ENCODE measurements at places on chromosomes 1 and 21. TPM values are rescaled to one million over a fixed set of nuclear protein-coding genes. Genes with fewer than 3 reads are reported as not detected.
A peak's percentile ranks its signal among the peaks of the same experiment; 100 is the strongest.

DNA sequence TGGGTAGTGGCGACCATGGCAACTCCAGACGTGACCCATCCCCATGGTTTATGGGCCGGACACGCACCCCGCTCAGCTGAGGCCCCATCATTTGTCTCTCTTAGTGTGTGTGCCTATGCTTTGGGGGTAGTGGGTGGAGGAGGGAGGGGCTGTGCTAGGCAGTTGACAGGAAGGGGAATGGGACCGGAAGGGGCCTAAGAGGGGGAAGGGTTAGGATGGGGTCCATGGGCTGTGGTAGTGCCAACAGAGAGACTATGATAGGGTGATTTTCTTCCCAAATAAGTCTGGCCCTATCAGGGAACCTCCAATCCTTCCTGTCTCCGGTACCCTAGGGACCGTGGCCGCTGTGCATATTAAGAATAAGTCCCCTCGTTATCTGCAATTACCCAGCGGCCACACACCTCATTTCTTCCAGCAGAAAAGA lies 9.9 kb downstream of the DMAP1 start:
- no peak for DNase-seq

GRCh38 chr1:118983558-118984041 lies 4.5 kb downstream of the TBX15 start:
- DNase-seq, result no peak

DNA sequence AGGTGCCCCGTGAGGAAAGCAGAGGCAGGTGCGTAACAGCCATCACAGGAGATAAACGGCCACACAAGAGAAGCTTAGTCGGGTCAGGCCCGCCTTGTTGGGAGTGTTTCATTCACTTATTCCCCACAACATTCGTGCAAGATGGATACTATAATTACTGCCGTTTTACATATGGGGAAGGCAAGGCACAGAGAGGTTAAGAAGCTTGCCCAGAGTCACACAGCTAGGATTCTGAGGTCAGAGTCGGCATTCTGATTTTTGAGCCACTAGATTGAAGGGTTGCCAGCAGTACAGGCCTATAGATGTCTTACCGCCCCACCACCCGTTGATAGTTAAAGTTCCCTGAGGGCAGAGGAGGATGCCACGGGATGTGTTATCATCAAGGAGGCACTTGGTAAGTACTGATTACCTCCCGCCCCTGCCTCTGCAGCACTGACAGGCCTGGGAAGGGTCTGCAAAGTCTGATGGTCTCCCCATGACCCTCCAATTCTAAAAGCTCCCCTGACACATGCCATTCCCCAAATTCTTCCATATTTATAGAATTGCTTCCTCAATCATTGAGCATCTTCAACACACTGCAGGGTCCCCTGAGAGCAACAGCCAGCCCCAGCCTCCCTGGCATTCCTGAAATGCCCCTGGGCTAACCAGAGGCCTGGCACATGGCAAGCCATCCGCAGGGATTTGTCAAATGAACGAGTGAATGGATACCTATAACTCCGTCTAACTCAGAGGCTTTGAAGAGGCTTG lies 74.7 kb upstream of the CLDN14 start:
- no peak for DNase-seq

GRCh38 chr1:17045634-17046333 lies 8.0 kb downstream of the SDHB start:
- peak; percentile 49 for DNase-seq

- DNase-seq, result no peak
Measured at GRCh38 chr1:195828325-195828724, 779.9 kb downstream of the KCNT2 start.

The DNASE2B gene
- not detected for total RNA-seq

GRCh38 chr1:14217384-14217783 lies 381.1 kb upstream of the KAZN start:
- DNase-seq, result no peak

GRCh38 chr1:166330096-166330495 lies 163.3 kb upstream of the FAM78B start:
- DNase-seq, result no peak

All from Daoy (cell line).